ENCODE measurements at places on chromosomes 5 and 9.

- no peak for DNase-seq
These were observed 97.6 kb upstream of the FANCC start for GRCh38 chr9:95415158-95415557.

DNA sequence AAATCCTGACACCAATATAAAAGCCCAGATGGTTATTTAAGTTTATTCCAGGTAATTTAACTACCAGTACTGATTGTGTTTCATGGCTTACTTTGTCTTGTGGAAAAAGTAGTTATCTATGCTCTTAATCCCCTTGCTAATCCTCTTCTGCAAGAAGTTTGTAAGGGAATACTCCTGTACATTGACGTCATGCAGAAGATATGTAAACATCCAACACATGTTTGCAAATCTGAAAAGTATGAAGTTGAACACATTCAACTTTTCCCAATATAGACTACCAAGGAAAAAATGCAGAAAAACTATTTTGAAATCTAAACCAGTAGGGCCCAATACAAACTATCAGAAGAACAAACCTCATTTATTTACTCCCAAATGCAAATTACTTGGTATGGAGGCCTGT is 56.3 kb upstream of the ELL2 start:
- DNase-seq, result no peak

DNA sequence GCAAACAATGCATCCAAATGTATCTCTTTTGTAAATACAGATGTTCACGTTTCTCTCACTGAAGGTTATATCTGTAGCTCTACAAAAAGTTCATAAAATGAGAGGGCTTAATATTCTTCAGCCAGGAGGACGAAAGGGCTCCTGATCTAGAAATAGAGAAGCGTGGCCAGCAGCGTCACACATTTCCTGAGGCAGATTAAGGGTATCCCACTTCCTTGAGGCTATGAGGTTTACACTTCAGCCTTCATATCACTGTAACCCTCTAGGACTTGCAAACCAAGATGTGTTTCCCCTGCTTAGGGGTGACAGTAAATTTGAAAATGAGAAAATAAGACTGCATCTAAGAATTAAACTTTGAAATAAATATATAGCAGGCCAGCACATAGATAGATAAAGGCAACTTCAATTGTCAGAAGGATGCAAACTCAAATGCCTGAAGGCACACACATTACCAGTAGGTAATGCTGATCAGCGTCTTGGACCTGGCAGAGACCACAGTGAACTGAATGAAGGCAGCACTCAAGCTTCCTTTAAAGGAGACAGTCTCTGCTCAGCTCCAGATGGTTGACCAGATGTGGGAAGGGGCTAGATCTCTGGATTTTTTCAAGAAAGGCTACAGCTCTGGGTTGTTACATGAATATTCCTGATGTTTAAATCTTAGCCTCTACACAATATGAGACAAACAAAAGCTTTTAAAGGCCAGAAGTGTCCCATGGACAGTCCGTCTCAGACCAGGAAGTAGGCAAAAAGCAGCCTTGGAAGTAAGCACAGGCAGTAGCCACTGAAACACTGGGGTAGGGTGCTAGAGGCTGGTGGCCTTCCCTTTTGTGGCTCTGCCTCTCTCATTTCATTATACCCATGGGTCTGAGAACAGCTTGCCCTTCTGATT is 197.7 kb downstream of the MCTP1 start:
- DNase-seq, result no peak

DNA sequence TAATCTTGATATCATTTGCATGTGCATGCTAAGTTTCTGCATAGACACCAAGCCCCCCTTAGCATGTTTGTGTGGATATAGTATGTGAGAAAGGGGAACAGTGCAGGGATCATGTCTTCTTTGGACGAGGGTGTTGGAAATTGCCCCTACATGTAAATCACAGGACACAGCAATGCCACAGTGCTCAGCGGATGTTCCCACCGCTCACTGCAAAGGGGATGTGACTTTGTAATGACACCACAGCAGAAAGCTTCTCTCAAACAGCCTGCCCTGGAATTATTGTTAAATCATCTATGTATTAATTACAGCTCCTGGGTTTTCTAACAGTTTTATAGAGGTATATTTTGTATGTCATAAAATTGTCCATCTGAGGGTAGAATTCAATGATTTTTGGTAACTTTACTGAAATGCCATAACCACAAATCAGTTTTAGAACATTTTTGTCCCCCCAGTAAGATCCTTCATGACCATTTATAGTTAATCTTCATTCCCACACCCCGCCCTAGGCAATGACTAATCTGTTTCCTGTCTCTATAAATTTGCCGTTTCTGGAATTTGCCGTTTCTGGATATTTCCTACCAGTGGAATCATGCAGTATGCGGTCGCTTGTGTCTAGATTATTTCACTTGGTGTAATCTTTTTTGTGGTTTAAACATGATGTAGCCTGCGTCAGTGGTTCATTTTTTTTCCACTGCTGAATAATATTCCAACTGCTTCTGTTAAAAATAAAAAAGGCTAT is 648.5 kb upstream of the WWC1 start:
- DNase-seq, result no peak

GRCh38 chr9:91395553-91396471 is 27.8 kb downstream of the NFIL3 start:
- no peak for DNase-seq
